ENCODE measurements at places on chromosomes 3 and 15.

DNA sequence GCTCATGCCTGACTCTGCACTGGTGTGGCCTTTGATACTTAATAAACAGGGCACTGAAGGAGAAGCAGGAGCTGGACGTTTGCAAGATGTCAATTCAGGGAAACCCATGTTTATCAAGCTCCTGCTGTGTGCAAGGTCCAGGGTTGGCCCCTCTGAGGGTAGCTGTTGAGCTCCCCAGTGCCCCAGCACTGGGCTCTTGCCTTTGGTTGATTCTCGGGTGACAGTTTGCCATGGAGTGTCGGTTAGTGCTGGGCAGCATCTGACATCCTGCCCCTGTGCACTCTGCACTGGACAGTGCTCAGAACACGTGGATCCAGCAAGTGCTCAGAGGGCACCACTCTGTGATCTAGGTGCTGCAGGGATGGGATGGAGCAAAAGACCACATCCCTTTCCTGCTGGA, 7.3 kb downstream of the HDAC11 start:
- DNase-seq: no peak

- DNase-seq: no peak
Measured at GRCh38 chr15:29278436-29279105, 8.9 kb upstream of the NSMCE3 start.

DNA sequence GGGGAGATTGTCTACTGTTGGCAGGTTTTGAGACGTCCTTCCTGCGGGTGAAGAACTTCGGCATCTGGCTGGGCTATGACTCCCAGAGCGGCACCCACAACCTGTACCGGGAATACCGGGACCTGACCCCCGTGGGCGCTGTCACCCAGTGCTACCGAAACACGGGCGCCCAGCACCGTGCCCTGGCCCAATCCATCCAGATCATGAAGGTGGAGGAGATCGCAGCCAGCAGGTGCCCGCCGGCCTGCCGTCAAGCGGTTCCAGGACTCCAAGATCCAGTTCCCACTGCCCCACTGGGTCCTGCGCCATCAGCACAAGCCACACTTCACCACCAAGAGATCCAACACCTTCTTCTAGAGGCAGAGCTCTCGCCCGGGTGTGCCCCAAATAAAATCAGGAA, 194.9 kb upstream of the EPHA6 start:
- no peak for DNase-seq

DNA sequence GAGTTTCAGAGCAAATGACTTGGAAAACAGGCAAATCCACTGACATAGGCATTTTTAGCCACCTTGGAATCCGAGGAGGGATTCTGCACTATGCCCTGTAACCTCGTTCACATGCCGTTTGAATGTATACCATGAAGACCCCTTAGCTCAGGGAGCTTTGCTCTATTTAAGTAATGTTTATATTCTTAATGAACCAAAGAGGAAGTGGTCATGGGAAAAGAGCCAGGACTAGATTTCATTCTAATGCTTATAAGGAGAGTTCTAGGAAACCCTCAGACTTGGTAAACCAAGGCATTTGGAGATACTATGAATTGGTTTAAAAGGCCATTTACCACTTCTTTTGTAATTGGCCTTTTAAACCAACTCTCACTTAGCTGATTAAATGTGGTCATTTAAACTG, 178.9 kb downstream of the IGF1R start:
- no peak for DNase-seq

- no peak for DNase-seq
Measured at GRCh38 chr3:56025326-56025725, 442.9 kb downstream of the ERC2 start.

DNA sequence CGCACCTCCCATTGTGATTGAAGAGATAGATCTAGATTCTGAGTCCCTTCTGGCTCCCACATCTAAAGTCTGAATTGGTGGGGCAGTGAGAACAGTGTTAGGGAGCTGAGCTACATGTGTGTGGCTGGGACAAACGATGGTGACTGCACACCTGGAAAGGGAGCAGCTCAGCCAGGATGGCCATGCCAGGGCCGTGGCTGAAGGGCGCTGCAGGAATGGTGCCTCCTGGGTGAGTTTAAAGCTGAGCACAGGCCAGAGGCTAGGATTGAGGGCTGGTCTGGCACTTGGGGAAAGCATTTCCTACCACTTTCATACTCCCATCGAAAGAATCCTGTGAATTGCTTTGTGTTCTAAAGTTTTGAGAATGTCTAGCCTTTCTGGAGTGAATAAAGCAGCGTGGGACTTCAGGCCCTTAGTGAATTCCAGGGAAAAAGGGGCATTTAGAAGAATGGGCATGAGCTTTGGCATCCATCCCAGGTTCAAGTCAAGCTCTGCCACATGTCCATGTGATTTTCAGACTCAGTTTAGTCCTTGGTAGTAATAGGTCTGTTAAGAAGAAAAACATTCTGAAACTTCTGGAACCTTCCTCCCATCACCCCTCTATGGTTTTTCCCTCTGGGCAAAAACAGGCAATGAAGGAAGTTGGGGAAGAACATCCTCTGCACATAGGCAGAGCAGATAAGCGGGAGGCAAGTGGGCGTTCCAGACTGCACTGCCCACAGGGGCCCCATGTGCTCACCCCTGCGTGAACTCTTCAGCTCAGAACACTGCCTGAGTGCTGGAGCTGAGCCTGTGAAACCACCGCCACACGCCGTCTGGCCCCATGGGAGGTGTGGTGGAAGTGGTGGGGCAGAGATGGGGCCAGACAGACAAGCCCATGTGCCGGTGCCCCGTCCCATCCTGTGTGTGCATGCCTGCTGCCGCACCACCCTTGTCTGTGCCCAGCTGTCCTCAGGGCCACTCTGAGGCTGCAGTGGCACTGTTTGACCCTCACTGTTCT, 12.9 kb upstream of the CPNE9 start:
- no peak for DNase-seq

GRCh38 chr3:188076176-188076575, 77.8 kb upstream of the LPP start:
- no peak for DNase-seq

- no peak for DNase-seq
Measured at GRCh38 chr15:85071061-85071460, 89.4 kb downstream of the PDE8A start.

DNA sequence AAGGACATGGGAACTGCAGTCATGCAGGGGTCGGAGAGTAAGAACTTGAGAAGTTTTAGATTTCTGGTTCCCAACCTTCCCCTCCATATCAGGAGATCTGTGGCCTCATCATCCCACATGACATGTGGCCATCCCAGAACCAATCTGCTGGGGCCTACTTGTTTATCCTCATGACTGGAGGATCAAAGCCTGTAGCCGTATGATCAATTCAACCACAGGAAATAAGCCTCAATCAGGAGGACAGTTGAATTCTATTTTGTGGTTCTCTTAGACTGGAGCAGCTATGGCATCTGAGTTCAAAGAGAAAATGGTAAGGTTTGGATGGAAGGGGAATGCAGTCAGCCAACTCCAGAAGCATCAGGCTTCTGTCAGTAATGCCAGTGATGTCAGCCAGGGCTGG, 57.2 kb downstream of the IL16 start:
- DNase-seq: no peak

DNA sequence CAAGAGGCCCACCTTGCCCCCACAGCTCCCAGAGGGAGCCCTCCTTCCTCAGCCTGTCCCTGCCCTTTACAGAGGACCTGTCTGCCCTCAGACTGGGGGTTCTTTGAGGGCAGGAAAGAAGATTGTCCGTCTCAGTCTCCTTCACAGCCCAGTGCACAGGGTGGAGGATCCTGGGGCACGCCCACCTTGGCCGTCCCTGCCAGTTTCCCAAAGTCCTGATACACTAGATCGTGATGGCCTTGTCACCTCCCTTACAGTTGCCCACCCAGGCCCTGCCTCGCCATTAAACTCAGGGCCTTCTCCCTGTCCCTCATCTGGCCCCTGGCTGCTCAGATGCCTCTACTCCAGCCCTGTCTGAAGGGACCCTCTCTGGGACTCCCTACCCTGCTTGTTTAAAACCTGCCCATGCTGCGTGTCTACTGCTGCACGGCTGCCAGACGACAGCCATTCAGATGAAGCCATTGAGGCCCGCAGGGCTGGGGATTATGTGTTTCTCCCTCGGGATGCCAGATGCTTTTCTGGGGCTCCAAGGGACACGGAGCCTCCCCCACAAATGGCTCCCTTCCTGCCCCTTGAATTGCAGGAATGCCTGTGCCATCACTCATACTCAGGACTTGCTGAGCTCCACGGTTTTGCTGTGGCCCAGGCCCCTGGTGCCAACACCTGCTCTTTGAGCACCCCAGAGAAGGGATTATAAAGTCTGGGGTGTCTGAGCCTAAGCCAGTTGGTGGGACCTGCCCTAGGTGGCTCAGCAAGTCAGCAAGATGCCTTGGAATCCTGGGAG, 27.8 kb downstream of the ACSBG1 start:
- no peak for DNase-seq

DNA sequence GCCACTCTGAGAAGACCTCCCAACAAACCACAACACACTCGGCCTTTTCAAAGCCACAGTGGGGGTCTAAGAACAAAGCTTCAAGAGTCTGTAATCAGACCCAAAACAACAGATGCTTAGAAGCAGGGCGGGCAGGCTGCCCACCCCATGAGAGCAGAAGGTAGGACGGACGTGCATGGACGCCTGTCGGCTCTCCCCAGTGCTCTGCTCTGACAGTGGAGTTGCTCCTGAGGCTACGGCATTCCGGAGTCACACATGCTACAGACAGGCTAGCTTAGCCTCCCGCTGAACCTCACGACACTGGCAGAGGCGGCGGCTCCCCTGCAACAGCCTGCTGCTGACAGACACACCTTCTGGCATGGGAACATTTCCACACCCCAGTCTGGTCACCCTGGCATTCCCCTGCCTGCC, 33.5 kb downstream of the SLCO2A1 start:
- DNase-seq: no peak

DNA sequence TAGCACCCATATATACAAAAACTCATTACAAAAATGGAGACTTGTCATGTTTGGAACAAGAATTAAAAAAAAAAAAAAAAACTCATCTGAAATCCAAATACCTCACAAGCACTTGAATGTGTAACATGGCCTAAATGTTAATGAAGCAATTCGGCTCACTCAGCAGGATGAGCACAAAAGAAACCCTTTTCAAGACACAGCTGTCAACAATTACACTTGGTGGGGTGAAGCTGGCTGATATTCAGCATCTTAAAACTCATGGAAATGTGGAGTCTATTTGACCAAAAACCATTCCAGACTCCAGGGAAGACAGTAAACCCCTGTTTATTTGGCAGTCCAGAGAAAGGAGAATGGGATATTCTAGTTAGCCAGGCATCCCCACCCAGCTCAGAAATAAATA, 205.4 kb upstream of the TSC22D2 start:
- no peak for DNase-seq

GRCh38 chr3:144162042-144162441, 190.4 kb downstream of the DIPK2A start:
- no peak for DNase-seq

- DNase-seq: no peak
Measured at GRCh38 chr3:10547841-10548783, 42.7 kb upstream of the ATP2B2 start.

- DNase-seq: no peak
Measured at GRCh38 chr3:101970905-101971304, 121.6 kb downstream of the NFKBIZ start.

DNA sequence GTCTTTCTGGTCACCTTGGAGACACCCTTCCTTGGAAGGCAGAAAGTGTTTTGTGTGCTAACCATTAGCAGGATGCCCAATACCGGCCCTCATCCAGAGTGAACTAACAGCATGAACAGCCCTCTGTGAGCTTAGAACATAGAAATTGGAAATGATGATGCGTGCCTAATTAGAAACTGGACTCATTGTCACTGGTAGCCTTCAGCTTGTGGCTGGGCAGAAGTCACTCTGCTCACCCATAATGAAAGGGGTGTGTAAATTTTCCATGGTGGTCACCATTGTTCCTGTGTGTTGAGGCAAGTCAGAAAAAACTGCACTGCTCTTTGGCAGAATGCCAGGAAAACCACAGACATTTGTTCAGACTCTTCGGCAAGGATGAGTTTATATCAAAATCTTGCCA, 74.7 kb upstream of the CNTN4 start:
- DNase-seq: no peak

GRCh38 chr3:44993471-44994205, 17.6 kb downstream of the EXOSC7 start:
- DNase-seq: no peak

- no peak for DNase-seq
Measured at GRCh38 chr3:45409369-45409768, 21.0 kb downstream of the LARS2 start.

GRCh38 chr3:82816086-82816485, 1054.6 kb upstream of the GBE1 start:
- no peak for DNase-seq

GRCh38 chr15:101017093-101017754, 98.1 kb downstream of the LRRK1 start:
- DNase-seq: no peak

- DNase-seq: no peak
Measured at GRCh38 chr3:13770170-13771169, 109.4 kb downstream of the WNT7A start.

DNA sequence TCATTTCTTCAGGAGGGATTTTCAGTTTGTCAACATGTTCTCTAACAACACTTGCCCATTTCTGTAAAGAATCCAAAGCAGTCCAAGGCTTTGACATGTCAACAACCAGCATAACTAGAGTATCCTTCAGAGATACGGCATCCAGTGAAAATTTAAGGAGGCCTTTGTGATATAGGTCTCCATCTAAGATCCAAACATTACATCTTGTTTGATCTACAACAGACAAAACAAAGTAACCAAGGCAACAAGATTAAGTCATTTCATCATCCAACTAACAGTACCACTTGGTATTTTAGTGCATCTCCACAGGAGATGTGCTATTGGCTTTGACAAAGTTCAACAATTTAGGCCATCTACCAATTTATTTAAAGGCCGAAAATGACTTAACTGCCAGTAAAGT, 25.8 kb downstream of the DYNC1LI1 start:
- no peak for DNase-seq

DNA sequence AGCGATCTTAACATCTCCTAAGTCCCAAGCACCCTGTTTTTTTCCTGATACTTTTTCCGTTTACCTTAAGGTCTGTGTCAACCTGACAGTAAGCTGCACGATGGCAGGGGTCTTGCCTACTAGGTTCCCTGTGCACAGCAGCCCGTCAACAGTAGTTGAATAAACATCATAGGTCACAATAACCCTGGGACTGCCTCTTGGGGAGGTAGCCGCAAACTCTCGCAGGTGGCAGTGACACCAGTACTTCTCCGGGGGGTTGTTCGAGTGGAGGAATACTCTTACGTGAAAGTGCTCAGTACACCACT, 365 bp upstream of the PDCD6IP start:
- DNase-seq: no peak

GRCh38 chr15:101168463-101168824, 83.4 kb downstream of the CHSY1 start:
- no peak for DNase-seq

DNA sequence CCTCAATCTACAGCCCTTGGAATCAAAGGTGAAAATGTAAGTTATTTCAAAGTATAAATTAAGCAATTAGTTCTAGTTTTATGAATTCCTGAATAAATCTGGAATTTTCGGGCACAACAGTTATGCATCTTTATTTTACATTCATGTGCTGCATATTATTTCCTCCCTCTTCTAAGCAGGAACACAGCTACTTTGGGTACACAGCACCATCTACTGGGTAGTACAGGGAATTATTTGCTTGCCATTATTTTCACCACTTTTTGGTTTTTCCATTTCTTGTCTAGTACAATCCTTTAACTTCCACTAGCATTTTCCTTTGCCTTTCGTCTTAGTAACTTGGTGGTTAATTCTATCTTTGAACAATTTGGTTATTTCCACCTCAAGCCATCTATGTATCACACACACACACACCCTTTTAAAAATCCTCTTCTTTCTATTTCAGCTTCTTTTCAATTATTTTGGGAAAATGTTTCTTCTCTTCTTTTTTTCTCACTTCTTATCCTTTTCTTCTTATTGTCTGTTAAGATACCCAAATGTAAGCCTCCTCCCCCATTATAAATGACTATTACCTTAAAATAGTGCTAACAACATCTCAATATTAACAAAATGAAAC, 451.0 kb downstream of the MFSD1 start:
- DNase-seq: no peak

Data from effector memory CD8-positive, alpha-beta T cell (primary cell).